Forelimb muscle (tissue), 1 donor: ENCODE measurements at places on chromosomes 5 and 9. TPM values are rescaled to one million over a fixed set of nuclear protein-coding genes. Genes with fewer than 3 reads are reported as not detected.

GRCh38 chr5:179852993-179853547, 5.5 kb downstream of the MRNIP start:
- DNase-seq, result no peak

- DNase-seq, result no peak
Measured at GRCh38 chr5:79181419-79182022, 54.4 kb upstream of the JMY start.

GRCh38 chr9:87498046-87498810, 561 bp downstream of the DAPK1 start:
- no peak for DNase-seq

GRCh38 chr5:119368238-119368630, 12.4 kb downstream of the TNFAIP8 start:
- DNase-seq, result no peak

DNA sequence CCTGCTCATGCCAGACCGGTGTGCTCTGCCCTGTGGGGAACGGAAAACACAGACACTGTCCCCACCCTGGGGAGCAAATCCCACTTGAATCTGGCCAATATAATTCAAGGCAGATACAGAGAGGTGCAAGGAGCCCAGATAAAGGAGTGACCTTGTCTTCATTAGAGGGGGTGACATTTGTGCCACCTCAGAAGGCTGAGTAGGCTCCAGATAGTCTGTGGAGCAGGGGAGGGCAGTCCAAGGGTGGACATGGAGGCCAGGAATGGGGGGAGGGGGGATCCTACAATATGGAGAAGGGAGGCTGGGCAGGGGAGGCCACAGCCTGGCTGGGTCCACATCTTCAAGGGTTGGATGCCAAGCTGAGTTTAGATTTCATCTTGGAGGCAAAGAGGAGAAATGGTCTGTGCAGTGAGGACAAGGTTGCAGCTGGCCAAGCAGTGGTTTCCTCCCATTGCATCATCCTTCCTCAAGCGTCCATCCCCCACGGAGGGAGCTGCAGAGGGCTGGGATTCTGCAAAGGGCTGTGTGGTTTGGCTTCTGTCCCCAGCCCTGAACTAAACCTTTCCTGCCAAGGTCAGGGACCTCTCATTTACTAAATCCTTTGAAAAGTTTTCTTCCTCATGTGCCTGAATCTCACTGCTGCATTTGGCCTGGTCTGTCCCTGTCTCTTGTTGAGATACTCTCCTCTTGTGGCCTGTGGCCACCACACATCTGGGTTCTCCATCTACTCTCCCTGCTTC, 60.1 kb downstream of the GALNT12 start:
- DNase-seq, result no peak

DNA sequence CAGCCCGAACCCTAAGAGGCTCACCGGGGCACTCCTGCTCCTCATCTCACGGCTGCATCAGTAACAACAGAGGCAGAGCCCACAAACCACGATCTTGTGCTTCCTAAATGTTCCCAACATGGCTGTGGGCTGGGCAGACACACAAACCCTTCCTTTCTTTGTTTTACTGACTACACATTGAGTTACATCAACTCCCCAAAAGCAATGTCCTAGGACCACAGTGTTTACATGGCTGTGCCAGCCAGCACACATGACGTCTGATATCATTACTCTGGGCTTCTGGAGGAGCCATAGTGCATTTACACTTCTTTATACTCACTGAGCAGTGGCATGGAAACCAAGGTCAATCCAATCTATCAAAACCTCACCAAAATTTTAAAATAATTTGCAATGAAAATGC, 101.4 kb downstream of the LHFPL2 start:
- DNase-seq, result no peak

DNA sequence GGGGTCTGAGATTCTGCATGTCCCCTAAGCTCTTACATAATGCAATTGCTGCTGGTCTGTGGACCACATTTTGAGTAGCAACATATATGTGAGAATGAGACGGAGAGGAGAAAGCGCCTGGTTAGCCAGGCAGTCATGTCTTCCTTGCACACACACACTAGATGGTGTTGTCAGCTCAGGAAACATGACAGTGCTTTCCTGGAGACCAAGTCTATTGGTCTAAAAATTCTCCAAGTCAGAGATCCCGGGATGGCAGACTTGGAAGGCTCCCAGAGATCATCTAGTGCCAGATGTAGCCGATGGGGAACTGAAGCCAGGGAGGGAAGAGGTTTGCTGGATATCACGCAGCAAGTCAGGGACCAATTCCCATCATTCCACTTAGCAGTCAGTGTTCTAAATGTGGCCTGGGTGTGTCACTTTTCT, 53.4 kb downstream of the GALNT12 start:
- DNase-seq, result no peak

GRCh38 chr5:53537711-53538110, 22.7 kb upstream of the NDUFS4 start:
- DNase-seq, result no peak

The TNFSF8 gene
- polyA plus RNA-seq, result 0.53 TPM

DNA sequence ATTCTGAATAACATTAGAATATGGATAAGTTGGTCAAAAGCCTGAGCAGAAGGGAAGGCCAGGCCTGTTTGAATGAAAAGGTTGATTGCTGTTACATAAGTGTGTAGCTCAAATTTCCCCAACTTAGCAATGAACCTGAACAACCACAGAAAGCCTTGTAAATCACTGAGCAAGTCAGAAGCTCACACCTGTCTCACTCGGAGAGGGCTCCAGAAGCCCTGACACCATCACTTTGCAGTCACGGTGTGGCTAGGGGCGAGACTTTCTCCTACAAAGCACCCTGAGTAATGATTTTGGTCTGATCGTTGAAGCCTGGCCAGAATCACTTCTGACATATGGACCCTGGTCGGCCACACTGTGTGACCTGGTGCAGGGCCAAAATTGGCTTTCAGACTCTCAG, 62.0 kb downstream of the MTX3 start:
- DNase-seq, result no peak

DNA sequence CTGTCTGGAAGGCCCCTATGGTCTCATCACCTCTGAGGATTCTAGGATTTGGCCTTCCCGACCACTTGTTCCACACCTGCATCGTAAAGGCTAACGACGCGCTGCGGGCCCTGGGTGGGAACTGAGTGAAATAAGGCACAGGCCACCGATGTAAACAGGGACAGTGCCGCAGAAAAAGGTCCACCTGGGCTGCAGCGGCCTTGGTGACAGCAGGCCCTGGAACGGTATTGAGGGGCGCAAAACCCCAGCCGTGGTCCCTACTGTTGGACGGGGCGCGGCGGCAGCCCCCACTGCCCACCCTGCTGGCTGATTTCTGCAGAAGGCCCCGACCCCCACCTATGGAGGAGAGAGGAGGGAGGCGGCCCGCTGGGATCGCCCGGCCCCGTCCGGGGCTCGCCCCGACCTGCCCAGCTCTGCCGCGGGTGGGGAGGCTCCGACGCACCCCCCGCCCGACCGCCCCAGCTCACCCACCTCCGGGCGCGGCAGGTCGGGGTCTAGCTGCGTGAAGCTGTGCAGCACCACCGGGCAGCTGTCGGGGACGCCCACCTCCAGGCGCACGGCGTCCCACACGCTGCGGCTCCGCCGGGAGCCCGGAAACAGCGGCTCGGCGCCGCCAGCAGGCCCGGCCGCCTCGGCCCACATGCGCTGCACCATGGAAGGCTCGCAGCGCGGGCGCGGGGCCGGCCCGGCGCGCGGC, 391 bp downstream of the RALGDS start:
- no peak for DNase-seq

DNA sequence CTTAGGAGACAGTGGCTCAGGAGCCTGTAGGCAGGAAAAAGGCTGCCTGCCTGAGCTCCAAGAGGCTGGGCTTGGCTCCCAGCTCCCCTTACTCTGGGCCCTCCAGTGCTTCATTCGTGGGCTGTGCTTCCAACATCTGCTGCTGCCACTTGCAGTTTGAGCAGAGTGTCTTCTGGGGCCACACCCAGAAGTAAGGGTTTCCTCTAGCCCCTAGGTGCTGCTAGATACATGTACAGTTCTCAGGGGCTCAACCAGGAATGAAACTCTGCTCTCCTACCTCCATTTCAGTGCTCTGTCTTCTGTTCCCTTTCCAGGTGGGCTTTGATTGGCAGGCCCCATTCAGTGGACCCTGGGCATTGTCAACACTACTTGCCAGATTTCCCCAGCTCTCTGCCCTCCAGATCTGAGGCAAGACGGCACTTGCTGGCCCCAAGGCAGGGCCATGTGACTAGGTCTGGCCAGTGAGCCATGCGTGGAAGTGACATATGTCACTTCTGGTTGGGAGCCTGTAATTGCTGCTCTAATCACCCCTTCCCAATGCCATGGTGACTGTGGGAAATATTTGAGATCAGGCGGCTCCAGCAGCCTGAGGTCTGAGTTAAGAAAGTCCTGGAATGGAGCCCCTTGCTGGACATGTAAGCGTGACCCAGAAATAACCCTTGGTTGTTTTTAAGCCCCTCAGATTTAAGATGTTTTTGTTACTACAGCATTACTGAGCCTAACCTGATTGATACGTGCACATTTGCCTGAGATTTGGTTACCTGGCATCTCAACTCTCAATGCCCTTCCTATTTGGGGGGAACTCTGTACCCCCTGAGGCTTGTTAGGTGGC, 9.4 kb upstream of the BOD1 start:
- DNase-seq, result no peak

- DNase-seq, result no peak
Measured at GRCh38 chr5:141920771-141921170, 2.9 kb upstream of the DELE1 start.

DNA sequence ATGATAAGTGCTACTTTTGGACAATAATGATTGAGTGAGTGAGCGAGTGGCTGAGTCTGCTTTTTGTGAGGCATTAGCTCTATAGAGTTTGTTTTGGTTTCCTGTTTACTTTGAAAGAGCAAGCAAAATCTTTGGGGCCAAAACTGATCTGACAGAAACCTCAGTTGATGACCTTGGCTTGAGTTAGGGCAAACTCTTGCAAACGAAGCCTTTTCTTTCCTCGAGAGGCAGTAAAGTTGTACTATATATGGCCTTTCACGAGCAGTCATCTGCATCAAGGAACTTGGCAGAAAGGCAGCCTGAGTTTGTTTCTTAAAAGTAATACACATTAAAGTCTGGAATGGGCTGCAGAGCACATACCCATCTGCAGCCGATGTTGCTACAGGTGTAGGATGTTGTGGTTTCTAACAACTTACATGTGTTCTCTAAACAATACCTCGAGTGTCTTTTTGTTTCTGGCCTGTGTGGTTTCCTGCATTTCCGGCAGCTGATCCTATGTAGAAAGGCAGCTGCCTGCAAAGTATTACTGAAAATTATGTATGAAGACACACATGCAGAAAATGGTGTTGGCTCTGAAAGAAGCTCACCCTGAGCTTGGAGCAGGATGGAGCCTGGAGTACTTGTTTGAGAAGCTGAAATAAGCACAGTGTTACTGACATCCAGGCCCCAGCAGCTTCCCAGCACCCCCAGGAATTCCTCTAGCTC, 60.8 kb downstream of the FOXD1 start:
- peak; percentile 65 for DNase-seq

DNA sequence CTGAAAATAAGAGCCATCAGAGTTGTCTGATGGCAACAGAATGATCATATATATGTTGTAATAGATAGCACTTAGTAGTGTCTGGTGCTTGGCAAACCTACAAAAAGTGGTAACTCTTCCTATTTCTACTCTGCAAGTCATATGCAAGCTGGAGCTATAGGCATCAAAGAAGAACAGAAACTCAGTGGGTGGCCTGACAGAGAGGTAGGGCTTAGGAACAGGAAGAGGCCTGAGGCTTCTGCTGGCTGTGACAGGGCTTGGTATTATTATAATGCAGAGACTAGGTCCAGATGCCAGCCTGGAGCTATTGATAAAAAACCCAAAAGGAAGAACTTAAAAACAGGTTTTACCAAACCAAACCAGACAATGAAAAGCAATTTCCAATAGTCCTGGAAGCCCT, 4.4 kb upstream of the DIAPH1 start:
- no peak for DNase-seq

DNA sequence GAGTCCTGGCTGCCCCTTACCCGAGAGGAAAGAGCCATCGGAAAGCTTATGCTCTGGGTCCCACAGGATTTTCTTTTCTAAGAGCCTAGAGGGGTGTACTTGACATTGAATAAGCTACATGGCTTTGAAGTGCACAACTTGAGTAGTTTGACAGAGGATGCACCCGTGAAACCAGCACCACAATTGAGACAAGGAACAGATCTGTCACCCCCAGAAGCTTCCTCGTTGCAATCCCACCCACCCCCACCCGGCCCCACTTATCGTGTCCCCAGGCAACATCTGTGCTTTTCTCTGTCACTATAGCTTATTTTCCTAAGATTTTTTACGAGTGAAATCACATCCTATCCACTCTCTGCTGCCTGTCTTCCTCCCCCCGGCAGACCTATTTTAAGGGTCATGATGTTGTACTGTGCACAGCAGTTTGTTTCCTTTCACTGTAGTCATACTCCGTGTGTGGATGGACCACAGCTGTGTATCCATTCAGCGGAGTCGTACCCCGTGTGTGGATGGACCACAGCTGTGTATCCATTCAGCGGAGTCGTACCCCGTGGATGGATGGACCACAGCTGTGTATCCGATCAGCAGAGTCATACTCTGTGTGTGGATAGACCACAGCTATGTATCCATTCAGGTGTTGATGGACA, 8.8 kb upstream of the FCN2 start:
- no peak for DNase-seq

GRCh38 chr5:179797741-179798140, 4.0 kb downstream of the LTC4S start:
- DNase-seq, result no peak

GRCh38 chr5:149487672-149488071, 63.6 kb downstream of the CSNK1A1 start:
- no peak for DNase-seq

GRCh38 chr9:133470427-133470924, 8.4 kb downstream of the SLC2A6 start:
- no peak for DNase-seq

DNA sequence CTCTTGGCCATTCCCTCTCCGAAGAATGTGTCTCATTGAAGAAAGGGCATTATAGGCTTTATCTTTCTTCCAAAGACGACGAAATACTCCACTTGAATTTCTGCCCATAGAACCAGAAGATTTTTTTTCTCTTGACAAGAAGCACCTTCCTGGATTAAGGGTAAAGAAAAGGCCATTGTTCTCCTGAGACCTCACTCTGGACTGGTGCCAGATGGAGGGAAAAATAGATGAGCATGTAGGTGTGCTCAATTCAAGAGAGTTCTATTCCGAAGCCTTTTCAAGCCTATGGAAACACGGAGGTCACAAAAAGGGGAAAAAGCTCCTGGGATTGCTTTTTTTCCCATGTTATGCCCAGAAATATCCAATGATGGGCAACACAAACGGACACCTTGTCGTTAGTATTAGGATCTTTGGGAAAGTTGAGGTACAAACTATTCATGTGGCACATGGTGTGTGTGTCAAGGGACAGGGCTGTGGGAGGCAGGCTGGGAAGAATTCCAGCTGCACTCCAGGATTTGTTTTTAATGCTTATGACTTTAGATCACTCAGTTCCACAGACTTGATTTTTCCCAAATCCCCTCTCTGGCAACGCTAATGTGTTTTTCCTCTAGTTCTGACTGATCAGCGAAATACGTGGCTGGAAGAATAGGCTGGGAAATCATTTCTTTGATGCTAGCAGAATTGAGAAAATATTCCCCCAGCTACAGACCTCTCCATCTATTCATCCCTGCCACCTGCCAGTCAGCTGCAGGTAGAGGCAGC, 89.9 kb downstream of the SIL1 start:
- DNase-seq, result no peak
